ENCODE measurements at places on chromosomes 5 and 9.

DNA sequence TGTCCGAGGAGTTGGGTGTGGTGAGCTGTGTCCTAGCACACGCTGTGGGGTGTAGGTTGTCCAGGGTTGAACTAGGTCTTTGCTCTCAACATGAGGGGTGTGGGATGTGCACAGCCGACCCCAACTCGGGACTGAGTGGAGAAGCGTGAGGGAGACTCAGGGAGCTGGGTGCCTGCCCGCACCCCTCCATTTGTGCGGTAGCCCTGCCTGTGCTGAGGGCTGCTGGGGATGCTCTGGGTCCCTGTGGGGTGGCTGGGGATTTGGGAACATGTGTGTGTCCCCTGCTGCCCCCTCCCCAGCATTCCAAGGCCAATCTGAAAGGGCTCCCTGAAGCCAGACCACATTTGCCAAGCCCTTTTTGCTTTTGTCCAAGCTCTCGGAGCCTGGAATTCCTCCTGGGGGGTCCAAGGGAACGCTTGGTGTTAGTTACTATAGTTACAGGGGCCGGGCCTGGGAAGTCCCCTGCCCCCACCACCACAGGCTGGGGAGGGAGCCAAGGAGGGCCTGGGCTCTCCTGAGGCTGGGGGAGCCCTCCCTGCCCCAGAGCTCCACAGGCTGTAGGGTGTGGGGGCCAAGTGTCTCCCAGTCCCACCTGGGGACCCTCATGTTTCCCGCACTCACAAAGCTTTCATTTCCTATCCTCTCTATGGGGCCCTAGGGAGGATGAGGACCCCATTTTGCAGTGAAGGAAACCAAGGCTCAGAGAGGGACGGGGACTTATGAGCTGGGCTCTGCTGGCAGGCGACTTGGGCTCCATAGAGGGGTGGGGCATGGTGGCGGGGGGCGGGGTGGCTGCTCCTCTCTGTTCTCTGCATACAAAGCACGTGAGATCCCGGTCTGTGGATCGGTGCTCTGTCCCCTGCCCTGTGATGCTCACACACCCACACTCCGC, 1.1 kb downstream of the CRB2 start:
- DNase-seq: no peak

GRCh38 chr5:147504011-147504410, 5.9 kb downstream of the DPYSL3 start:
- no peak for DNase-seq

- no peak for DNase-seq
Measured at GRCh38 chr9:69585571-69585970, 86.6 kb downstream of the APBA1 start.

- DNase-seq: no peak
Measured at GRCh38 chr5:102668220-102668932, 86.7 kb upstream of the PAM start.

DNA sequence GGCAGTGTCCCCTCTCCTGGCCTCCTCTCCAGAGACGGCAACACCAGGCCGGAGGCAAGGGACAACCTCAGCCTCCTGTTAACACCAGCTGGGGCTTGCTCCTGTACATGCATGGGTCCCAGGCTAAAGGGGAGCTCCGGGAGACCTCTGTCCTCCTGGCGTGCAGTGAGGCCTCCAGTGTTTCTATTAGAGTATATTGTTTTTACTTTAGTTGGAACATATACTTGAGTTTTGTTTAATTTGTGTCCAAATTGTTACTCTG, 12.0 kb upstream of the IRX2 start:
- DNase-seq: no peak

- peak; percentile 58 for DNase-seq
Measured at GRCh38 chr5:132474881-132475496, 15.6 kb downstream of the IRF1 start.

DNA sequence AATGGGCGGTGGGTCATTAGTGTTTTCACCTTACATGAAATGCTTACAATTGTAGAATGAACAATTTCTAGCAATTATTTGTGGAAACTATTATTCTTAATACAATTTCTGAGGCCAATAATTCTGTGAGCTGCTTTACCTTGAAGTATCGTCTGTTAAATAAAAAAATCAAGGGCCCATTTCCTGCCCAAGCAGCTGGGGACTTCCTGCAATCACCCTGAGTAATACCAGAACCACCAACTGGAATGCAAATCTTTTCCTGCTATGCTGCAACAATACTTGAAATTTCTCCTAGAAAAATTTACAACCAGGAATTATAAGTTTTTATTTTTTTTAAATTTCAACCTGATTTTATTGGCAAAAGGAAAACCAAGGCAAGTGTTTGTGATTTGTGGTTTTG, 52.6 kb downstream of the ADAMTS16 start:
- DNase-seq: no peak

DNA sequence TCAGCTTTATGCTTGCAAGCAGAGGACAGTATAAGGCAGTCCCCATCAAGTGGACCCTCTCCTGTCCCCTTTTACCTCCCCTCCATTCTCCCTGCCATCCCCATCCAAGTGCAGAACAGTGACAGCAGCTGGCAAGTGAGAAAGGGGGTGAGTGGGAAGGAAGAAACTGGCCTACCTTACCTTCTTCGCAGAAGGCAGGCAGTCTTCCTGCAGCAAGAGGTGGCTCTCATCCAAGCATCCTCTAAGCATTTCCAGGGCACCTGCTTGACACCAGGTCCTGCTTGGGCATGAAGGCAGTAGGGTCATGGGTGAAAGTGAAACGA, 77.3 kb upstream of the SH3PXD2B start:
- DNase-seq: no peak

- DNase-seq: no peak
Measured at GRCh38 chr5:169080448-169080911, 220.5 kb downstream of the SLIT3 start.

DNA sequence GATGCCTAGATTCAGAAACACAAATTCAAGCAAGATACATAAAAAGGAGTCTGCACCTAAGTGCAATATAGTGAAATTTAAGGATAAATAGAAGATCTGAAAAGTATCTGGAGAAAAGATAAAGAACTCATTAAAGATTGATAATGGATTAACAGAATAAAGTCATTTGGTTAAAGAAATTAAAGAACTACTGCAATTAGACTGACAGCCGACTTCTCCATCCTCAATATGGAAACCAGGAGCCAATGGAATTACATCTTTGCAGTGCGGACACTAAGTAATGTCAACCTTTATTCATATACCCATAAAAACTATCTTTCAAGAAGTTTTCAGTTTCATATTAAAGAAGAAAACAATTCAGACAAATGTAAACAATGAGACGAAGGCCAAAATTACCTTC, 81.0 kb downstream of the MRPL36 start:
- no peak for DNase-seq

- peak; percentile 89 for DNase-seq
Measured at GRCh38 chr5:176619203-176619568, 9.2 kb upstream of the GPRIN1 start.

- DNase-seq: no peak
Measured at GRCh38 chr9:101028346-101029314, at the start of gene PLPPR1. Gene PLPPR1, plus strand, starts transcription at chr9:101028727.

DNA sequence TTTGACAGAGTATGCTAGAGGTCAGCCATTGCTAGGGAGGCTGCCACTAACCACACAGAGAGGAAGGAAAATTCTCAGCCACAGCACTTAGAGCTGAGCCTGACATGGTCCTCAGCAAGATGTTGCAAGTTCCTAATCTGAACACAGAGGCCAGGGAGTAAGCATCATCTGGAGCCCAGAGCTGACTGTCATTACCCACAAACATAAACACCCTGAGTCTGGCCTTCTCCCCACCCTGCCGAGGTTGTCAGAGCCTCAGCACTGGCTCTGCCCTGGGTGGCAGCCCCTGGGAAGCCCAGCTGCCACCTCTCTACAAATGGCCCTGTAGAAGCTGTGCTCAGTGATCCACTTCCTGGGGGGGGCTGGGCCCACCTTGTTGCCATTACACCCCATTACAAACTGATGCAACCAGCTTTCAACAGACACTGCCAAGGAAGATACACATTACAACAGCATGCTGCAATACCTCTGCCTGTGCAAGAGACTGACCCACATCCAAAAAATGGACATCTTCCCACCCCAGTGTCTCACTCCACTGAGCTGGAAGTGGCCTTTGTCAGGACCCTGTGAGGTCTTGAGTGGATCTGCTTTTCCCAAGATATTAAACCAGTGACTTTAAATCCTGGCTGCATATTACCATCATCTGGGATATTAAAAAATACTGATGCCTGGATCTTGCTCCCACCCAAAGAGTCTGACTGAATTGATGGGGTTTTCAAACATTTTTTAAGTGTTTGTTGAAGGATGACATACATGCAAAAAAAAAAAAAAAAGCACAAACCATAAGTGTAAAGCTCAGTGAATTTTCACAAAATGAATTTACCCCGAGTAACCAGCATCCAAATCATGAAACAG, 33.0 kb downstream of the IRF1 start:
- DNase-seq: peak; percentile 71

- DNase-seq: no peak
Measured at GRCh38 chr9:35277628-35278359, 116.0 kb downstream of the UNC13B start.

GRCh38 chr5:35979715-35980114, 11.5 kb downstream of the UGT3A1 start:
- DNase-seq: no peak

GRCh38 chr5:141958546-141959172, 657 bp upstream of the PCDH12 start:
- DNase-seq: no peak

DNA sequence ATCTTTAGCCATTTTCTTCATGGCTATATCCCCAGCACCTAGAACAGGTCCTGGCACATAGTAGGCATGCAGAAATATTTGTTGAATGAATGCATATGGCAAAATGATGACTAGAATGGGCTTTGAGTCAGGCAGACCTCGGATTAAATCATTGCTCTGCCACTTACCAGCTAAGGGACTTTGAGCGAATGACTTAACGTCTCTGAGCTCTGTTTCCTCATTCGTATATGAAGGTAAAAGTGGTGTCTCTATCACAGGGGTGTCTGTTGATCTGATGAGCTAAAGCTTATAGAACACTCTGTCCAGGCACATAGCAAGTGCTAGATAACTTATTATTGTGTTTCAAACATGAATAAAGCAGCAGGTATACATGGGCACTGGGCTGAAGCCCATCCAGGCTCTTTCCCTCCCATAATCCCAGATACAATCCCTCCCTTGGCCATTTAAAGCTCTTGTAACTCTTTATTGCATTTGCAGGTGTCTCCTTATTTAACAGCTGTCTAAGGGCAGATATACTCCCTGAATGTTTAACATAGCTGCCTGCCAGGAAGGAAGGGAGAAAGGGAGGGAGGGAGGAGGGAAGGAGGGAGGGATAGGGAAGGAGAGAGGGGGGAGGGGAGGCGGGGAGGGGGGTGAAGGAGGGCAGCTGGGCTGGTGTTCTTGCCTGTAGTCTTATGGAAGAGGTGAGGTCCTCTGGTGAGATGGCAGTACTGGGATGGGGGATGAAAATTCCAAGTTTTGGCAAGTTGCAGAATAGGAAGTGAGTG, 23.2 kb upstream of the STXBP1 start:
- no peak for DNase-seq

DNA sequence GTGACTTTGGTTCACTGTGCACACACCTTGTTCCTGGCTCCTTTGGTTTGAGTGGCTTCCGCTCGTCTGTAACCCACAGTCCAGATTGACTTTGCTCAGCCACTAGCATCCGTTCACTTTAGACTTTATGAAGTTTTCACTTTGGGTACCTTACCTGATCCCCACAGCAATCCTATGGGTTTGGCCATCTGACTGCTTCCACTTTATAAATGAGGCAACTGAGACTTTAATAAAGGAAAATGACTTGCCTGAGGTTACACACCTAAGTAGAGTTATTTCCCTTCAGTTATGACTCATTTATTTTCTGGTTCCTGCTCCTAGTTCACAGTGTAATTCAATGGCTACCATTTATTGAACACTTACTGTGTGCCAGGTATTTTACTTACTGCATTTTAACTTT, 94.2 kb upstream of the SAP30L start:
- no peak for DNase-seq

DNA sequence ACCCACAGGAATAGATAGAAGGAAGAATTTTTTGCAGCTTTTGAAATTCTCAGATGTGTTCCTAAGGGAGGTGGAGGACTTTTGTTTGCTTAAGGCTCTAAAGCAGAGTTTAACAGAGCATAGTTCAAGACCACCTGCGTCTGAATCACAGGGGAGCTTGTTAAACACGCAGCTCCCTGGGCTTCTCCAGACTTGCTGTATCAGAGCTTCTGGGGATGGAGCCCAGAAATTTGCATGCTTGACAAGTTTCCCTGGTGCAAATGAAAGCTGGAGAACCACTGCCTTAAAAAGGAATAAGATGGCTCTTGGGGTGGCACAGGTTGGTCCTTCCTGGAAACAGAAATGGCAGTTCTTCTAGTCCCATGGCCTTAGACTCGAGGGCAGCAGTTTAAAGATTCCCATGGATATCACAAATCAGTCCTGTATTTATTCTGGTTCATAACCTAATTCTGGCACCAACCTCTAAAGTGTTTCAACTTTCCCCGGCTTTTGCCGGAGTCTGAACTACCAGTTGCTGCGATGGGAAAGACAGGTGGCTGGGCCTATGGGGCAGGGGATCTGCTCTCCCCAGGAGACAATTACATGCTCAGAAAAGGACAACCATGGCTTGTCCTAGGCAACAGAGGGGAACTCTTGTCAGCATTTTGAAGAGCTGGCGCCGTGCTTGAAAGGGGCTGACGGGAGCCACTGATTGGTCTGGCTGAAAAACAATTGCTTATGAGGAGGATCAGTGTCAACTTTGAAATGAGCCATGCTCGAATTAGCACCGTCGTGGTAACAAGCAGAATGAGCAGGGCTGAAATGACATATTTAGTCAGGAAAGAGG, 599.6 kb downstream of the CCDC171 start:
- DNase-seq: no peak

- DNase-seq: no peak
Measured at GRCh38 chr5:94281236-94281801, 337.1 kb downstream of the KIAA0825 start.

DNA sequence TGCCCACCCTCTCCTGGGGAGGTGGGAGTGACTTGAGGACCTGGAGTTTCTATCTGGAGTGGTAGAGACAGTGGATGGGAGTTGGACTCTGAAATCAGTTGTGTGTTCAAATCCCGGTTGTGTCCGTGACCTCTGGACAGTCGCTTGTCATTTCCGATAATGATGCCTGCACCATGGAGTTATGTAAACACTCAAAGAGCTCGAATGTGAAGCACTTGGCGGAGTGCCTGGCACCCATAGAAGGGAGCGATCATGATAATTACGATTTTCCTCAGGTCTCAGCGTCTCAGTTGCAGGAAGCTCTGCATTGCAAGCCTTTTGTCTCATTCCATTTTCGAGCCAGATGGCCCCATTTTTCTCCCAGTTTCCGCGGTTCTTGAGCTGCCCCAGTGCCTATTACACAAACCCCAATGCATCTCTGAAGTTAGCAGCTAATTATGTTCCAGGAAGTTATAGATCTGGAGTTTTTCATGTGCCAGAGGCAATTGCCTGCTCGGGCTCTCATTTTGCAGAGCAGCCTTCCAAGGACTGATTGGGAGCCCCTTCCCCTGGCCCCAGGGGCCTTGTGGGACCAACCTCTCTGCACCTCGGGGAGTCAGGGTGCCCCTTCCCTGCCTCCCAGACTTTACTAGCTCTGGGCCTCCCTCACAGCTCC, 175.5 kb upstream of the MVB12B start:
- DNase-seq: no peak

- no peak for DNase-seq
Measured at GRCh38 chr5:89270901-89271300, 387.9 kb upstream of the MEF2C start.

All from CD8-positive, alpha-beta T cell (primary cell).